Esophagus (tissue), 2 donors: ENCODE measurements at places on chromosomes 5 and 9. TPM values are rescaled to one million over a fixed set of nuclear protein-coding genes. Genes with fewer than 3 reads are reported as not detected.

Gene CKS2
- 74.8 TPM for polyA plus RNA-seq

Gene MIER3
- polyA plus RNA-seq: 4.0 TPM

Gene CSF1R
- 4.9 TPM for polyA plus RNA-seq

Gene TLX3
- polyA plus RNA-seq: not detected

Gene STPG3
- not detected for polyA plus RNA-seq

Gene FAM78A
- 0.86 TPM for polyA plus RNA-seq

Gene TNC
- polyA plus RNA-seq: 16.3 TPM

Gene PCDHB14
- polyA plus RNA-seq: 0.67 TPM

Gene FCN2
- 0.16 TPM for polyA plus RNA-seq

Gene C9orf153
- 0.02 TPM for polyA plus RNA-seq

Gene SUSD3
- polyA plus RNA-seq: 0.83 TPM

Gene PAEP
- not detected for polyA plus RNA-seq
